Fibroblast of upper back skin (primary cell): ENCODE measurements at places on chromosomes 5 and 9.

DNA sequence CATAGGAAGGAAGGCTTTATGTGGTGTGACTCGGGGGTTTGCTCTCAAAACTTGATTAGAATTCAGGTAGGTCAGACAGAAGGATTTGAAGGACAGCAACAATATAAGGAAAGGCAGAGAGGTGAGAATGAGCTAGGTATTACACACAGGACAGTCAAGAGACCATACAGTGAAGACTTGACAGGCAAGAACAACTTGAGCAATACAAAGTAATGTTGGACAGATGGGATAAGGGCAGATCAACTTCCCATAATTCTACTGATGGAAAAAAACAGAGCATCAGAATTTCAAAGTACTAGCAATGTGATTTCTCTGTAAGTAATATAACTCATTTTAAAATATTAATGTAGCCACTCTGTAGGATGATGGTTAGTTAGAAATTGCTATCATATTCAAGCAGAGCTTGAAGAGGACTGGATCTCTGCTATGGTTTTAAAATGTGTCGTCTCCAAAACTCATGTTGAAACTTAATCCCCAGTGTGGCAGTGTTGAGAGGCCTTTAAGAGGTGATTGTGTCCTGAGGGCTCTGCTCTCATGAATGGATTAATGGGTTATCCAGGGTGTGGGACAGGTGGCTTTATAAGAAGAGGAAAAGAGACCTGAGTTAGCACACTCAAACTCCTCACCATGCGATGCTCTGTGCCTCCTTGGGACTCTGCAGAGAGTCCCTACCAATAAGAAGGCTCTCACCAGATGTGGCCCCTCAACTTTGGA lies 22.4 kb upstream of the HOMER1 start:
- DNase-seq, result no peak

DNA sequence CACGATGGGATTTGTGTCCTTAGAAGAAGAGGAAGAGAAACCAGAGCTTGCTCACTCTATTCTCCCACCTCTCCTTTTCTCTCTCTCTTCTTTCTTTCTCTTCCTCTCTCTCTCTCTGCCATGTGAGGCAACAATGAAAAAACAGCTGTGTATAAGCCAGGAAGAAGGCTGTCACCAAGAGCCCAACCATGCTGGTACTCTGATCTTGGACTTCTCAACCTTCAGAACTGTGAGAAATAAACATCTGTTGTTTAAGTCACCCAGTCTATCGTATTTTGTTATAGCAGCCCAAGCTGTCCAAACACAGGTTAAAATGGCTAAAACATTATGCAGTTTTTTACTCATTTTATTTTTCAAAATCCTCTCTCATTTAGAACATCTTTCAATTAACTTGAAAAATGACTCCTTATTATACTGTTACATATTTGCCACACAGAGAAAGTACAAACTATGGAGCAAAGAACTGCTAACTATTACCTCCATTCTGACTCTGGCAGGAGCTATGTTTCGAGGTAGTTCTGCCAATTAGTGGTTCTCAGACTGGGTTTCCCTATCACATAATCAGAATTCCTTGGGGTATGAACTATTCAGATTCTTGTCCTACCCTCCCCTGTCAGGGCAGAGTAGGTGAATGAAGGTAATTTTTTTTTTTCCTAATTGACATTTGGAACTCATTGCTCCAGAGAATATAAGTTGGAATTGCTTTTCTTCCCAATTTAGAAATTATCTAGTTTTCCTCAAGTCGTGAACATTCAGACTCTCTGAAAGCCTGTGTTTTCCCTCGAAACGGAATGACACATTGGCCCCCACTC lies 434.6 kb downstream of the ENC1 start:
- DNase-seq, result peak; percentile 45

GRCh38 chr5:66864240-66864884 lies 268.2 kb downstream of the MAST4 start:
- DNase-seq, result peak; percentile 82

DNA sequence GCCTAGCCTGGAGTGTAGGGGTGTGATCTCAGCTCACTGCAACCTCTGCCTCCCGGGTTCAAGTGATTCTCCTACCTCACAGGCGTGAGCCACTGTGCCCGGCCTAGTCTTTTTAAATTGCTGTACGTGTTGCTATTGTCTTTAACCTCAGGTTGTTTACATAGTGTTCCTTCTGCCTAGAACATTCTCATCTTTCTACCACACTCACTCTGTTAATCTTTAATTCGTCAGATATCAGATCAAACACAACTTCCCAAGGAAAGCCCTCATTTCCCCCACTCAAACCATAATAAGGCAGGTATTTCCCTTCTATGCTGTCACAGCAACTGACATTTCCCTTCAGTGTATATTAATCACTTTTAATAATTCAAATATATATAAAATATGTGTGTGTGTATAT lies 1310.0 kb upstream of the C9orf72 start:
- no peak for DNase-seq

DNA sequence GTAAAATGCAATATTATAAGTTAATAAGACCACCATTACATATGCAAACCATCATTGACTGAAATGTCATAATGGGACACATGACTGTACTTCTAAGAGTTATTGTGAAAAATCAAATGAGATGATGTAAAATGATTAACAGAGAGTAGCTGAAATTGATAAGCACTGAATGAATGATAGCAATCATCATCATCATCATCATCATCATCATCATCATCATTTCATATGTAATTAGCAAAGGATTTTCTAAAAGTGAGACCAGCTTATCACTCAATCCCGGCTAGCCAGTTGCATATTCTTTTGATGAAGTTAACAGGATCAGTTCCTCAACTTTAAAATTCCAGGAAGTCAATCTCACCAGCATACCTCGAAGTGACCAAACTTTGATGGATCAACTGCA lies 650.3 kb upstream of the KLF4 start:
- no peak for DNase-seq

DNA sequence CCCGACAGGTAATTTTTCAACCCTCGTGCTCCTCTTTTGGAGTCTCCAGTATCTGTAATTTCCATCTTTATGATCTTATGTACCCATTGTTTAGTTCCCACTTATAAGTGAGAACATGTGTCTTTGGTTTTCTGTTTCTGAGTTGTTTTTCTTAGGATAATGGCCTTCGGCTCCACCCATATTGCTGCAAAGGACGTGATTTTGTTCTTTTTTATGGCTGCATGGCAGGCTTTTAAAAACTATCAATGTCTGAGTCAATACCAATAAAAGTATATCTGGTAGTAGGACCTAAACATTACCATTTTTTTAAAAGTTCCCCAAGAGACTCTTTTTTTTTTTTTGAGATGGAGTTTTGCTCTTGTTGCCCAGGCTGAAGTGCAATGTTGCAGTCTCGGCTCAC lies 3.9 kb upstream of the SLC26A2 start:
- DNase-seq, result no peak

GRCh38 chr5:175629261-175629660 lies 28.6 kb upstream of the HRH2 start:
- no peak for DNase-seq

GRCh38 chr9:83937861-83938455 lies 16.7 kb upstream of the KIF27 start:
- DNase-seq, result peak; percentile 69

GRCh38 chr5:58666141-58666540 lies 83.3 kb downstream of the RAB3C start:
- DNase-seq, result no peak

GRCh38 chr9:98829766-98830165 lies 22.3 kb downstream of the GALNT12 start:
- DNase-seq, result no peak
